Suppressor macrophage treated with lipopolysaccharide for 4 hours (primary cell): ENCODE measurements at places on chromosomes 1 and 21.

GRCh38 chr1:2073382-2074230 is 23.4 kb downstream of the PRKCZ start:
- DNase-seq = no peak

DNA sequence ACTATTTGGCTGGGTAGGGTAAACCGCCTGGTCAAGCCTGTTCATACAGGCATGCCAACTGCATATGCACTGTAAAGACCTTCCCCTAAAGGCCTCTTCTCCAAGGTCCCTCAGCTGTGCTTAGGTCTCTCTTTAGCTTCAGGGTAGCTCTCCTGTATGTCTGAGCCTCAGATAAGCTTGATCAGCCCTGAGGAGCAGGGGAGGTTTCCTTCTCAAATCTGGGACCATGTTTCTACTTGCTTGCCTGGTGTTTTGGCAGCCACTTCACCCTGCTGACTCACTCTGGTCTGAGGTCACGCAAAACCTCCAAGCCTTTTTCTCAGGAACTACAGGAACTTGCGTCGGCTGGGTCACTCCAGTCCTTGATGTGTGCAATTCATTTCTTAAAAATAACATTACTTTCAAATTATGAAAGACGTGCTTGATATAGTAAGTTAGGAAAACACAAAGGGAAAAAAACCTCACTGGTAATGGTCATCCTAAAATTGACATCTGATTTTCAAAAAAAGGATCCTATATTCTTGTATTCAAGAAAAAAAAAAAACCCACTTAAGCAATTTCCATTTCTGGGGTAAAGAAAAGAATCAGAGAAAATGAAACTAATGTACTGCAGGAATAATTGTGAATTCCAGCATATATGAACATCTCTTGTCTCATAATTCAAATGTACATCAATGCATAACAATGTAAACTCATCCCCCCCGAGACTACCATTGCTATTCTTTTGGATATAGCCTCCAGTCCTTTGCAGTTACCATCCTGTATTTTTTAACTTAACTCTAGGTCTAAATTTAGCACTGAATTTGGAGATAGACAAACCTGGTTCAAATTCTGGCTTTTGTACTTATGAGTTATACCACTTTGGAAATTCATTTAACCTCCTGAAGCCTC is 24.8 kb upstream of the RNF19B start:
- peak; percentile 98 for DNase-seq

DNA sequence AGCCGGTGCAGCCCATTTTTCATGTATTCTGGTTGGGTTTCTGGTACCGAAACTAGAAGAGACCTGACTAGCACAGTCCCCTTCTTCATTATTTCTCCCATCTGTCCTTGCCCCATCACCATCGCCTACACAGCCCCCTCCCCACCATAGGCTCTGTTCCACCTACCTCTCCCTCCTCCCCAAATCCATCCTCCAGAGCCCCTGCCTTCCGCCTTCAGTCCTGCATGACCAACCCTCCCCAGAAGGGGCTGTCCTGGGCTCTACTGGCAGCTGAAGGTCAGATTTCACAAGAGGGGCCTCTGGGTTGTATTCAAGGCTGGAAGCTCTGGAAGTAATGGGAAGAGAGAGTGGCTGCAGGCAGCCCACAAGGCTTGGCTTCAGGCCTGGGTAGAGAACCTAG is 55.2 kb downstream of the SDC3 start:
- no peak for DNase-seq

GRCh38 chr1:27086026-27086425 is 68.9 kb downstream of the SLC9A1 start:
- DNase-seq = no peak

DNA sequence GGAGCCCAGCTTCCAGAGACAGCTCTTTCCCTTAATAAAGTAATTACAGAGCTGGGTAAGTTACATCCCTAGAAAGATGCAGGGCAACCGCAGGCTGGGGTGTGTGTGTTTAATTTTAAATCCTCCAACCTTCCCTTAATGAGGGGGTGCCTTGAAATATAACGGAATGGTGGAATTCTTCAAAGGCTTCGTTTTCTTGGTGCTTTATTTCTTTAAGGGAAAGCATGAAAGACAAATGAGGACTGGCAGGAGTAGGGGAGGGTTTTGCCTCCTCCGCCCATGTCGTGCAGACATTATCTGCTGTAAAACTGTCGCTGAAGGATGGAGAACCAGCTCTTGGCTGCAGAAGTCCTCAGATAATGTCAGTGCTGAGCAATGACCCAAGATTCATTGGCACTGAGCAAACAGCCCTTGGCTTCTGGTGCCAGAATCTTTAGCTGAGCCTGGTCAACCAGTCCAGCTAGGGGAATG is 15.5 kb downstream of the SLC6A17 start:
- no peak for DNase-seq

GRCh38 chr21:15498455-15498854 is 231.3 kb upstream of the USP25 start:
- DNase-seq = no peak

DNA sequence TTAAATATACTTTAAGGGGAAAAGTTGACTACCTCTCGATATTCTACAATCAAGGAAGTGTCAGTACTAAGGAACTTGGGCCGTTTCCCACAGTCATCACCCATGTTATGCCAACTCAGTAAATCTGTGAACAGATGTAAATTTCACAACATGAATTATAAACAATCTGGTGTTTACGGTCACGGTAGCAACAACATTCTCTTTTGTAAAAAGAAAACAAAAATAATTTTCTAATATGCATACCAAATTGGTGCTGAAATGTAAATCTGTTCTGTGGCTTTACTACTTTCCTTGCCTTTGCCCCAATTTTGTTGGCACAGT is 1.2 kb downstream of the SH3GLB1 start:
- DNase-seq = peak; percentile 43

GRCh38 chr1:207004931-207005830 is 27.4 kb downstream of the C1orf116 start:
- peak; percentile 58 for DNase-seq

DNA sequence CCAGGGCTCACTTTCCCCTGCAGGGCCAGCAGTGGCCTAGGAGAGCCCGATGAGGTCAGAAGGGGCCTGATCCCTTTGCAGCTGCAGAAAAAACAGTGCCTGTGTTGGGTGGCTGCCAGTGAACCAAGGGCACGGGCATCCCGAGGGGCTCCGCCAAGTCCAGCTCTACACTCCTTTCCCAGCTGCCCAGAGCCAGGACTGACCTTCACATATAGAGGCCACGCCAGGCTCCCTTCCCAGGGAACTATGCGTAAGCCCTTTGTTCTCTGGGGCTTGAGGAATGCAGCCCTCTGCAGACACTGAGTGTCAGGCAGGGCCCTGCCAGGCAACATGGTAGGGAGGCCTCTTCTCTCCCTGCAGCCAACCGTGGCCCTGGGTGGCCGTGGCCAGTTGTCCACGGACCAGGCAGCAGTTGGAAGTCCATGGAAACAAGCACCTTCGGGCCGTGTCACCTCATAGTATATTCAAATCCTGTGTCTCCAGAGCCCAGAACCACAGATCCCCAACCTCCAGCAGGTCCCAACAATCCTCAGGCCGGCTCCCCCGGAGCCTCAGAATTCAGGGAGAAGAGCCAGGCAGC is 194.0 kb downstream of the NPHP4 start:
- no peak for DNase-seq

DNA sequence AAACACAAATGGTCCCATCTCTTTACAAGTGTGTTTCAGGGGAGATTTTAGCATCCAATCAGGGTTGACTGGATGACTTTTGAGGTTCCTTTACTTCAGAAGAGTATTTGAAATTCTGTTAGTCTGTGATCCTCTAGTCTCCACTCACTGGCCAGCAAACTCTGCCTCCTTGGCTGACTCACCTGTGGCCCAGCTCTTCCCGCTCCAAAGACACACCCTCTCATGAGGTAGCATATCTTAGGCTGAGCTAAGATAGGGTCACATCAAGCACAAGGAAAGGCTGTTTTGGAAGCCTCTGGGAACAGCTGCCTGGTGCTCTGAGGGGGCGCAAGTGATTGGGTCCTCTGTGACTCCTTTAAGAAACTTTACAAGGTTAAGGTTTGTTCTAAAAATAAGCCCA is 102.3 kb upstream of the FGGY start:
- DNase-seq = no peak

GRCh38 chr21:42366292-42367010 is at the start of gene TFF1:
TSS of gene TFF1 (minus strand) at chr21:42366535. CDS start at chr21:42366495, 40 bp downstream.
- no peak for DNase-seq

DNA sequence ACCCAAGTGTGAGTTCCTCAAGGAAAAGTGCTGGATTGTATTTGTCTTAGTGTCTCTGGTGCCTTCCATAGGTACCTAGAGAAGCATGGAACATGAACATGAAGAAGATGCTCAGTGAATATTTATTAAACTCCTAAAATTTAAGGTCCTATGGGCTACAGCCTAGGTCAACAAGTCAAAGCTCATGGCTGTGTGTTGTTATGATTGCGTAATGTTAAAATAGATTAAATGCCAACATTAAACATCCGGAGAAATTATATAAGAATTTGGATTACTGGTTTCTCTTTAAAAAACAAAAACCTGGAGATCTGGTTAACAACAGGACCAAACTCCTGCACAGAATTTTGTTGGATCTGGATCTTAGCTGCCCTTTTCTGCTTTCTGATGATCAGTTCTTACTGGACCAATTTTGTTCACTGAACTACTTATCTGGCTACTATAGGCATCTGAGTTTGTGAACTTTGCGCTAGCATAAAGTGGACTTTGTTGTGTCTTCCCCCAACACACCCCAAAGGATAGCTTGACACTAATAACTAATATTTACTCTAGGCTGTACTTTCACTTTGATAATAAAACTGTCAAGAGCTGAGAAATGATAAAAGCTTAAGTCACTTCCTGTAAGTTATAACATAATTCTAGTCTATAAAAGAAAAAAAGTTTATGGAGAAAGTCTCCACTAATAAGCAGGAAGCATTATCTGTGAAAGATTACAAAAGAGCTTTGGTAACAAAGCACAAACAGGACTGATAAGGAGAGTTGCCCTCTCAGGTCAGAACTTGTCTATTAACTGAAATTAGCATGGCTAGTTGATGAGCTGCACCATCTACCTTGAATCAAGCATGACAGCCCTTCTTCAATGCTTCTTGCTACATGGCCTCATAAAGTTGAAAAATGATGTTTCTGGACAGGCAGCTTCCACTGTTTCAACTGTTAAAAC is 20.7 kb downstream of the F5 start:
- no peak for DNase-seq

- no peak for DNase-seq
Measured at GRCh38 chr1:202214089-202214843, 20.7 kb downstream of the LGR6 start.

GRCh38 chr1:236685917-236686814 is at the start of gene ACTN2:
TSS of gene ACTN2 (plus strand) at chr1:236686499. CDS start at chr1:236686674, 175 bp downstream.
- DNase-seq = peak; percentile 52

DNA sequence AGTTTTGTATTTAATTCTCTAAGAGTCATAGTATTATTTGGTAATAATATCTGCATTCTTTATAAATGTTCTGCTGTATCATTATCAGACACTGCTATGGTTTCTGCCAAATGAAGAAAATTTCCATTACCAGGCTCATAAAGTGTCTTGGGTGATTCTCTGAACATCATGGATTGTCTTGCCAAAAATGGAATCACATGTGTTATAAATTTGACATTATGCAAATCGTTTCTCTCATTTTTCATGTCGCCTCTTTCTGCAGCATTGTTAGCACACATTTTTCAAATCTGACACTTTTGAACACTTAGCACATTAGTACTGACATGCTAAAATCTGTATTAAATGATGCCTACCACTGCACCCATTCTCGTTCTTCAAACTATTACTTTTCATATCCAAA is 74.2 kb upstream of the NEK7 start:
- no peak for DNase-seq

DNA sequence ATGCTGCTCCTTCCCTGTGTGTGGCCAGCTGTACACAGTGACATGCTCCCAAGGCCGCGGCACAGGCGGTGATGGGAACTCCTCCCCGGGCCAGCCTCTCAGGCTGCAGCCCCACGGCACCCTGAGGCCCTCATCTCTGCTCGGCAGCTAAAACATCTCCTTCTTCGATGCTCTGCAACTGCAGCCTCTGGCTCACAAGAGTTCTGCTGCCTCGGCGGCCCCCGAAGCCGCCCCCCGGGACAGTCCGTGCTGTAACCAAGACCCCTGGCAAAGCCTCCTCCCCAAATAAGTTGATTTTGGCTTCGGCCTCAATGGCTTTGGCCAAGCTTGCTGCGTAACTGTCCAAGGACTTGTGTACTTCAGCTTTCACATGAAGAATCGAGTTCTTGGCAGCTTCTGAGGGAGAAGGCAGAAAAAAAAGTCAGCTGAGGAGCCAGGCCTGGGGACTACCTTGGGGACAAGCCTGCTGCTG is 51.3 kb downstream of the GPR161 start:
- no peak for DNase-seq
